ENCODE measurements at places on chromosomes 1 and 21.

- no peak for DNase-seq
These were observed 165.3 kb downstream of the TNFSF18 start for GRCh38 chr1:172885411-172885810.

DNA sequence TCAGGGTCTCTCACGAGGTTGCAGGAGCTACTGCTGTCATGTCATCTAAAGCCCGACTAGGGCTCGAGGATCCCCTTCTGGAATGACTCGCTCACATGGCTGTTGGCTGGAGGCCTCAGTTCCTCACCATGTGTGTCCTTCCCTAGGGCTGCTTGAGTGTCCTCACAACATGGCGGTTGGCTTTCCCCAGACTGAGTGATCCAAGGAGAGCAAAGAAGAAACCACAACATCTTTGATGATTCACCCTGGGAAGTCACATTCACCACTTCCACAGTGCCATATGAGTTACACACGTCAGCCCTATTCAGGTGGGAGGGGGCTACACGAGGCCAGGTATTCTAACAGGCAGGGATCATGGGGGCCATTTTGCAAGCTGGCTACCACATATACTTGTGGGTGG is 64.9 kb downstream of the FHAD1 start:
- DNase-seq: no peak

GRCh38 chr1:163863731-163864130 is 542.0 kb downstream of the NUF2 start:
- no peak for DNase-seq

GRCh38 chr21:42040411-42041180 is 30.4 kb upstream of the ZBTB21 start:
- no peak for DNase-seq

- DNase-seq: no peak
These were observed 7.4 kb upstream of the EXTL1 start for GRCh38 chr1:26014179-26014578.

DNA sequence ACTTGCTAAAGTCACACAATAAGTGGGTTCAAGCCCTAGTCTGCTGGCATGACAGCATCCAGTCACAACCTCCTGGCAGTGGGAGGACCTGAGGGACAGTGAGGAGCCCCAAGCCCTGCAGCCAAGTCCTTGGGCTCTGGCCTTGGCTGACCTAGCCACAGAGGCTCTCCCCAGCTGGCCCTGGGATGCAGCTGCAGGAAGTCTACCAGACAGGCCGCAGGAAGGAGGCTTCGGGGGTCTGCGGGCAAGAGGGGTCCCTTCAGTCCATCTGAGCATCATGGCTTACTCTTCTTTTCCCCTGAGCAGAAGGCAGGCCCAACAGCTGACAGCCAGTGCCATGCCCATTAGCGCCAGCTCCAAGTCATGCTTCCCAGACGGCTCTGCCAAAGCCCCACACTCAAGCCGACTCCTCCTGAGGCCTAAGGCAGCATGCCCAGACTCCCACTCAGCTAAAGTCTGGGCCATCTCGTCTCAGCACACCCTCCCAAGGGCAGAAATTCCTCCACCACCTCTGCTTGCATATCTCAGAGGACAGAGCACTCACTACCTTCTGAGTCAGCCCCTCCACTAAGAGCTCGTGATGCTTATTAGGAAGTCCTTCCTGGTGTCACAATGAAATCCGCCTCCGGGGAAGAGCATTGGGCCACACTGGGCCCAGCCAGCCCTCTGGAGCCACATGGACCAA is 20.1 kb downstream of the SLC1A7 start:
- DNase-seq: no peak

- DNase-seq: no peak
These were observed 29.1 kb downstream of the FHAD1 start for GRCh38 chr1:15275921-15276683.

- peak; percentile 60 for DNase-seq
These were observed 12.1 kb downstream of the EPHA10 start for GRCh38 chr1:37752583-37753471.

- DNase-seq: no peak
These were observed 9.8 kb upstream of the CR1 start for GRCh38 chr1:207486198-207486597.

DNA sequence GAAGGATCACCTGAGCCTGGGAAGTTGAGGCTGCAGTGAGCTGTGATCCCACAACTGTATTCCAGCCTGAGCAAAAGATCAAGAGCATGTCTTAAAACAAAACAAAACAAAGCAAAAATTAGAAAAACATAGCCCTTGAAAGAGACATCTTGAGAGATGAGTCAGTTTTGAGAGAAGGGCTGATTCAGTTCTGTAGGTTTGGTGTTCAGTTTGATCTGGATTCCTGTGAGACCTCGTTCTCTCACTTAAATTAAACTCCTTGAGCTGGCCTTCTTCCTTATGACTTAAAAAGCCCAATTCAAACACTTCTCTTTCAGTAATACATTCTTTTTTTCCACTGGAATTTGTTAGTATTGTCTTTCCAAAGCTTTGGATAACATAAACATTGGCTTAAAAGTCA is 164.2 kb downstream of the NRIP1 start:
- DNase-seq: no peak

DNA sequence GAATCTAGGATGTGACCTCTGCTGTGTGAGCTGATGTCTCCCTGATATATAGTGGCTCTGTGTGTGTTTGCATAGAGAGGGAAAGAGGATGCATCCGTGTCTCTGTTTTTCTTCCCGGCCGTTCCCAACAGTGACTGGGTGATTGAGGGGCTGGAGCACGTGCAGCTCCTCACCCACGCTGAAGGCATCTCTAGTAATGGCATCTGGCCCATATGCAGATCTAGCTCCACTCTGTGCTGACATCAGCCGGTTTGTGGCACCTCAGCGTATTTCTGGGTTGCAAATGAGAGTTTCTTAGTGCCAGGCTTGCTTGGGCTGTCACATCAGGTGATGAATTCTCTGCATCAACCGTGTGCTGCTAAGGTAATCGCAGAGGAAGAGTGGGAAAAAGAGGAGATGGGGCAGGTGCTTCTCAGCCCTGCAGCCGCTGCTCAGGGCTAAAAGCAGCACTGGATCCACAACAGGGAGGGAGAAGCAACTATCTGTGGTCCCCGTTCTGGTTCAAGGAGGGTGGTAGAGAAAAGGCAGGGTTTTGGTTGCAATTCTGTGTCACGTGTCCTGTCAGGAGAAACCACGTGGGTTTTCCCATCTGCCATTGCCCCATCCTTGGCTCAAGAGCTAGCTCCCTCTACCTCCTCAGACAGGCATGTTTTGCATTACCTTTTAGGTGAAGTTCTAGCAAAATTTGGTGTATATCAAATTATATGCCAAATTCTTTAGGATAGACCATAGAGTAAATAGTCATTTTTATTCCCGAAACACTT is 282.9 kb downstream of the PBX1 start:
- DNase-seq: peak; percentile 7

DNA sequence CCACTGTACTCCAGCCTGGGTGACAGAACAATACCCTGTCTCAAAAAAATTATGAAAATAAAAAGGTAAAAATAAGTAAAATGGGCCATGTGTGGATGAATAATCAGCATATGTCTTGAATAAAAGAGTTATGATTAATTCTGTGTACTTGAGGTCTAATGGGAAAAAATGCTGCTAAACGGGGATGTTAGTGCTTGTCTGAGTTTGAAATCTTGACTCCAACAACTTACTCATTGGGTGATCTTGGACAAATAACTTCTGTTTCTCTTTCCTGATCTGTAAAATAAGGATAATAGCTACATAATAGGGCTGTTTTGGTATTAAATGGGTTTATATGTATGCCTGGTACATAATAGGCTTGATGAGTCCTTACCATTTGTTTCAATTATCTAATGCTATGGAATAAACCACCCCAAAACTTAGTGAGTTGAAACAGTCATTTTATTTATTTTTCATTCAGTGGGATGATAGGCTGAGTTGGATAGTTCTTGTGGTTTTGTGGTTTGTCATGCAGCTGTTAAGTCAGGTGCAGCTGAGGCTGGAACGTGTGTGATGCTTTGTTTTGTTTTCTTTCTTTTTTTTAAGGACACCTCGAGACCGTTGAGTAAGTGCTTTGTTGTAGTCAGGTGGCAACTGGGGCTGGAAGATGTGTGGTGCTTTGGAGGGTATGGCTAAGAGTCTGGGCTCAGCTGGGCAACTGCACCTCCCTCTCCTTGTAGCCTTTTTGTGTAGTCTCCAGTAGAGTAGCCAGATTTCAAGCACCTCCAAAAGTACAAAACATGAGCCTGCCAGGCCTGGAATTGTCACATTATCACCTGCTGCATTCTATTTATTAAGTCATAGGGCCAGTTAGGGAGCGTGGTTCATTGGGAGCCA is 4.9 kb downstream of the MDM4 start:
- no peak for DNase-seq

GRCh38 chr1:10591010-10591409 is 116.3 kb downstream of the PEX14 start:
- no peak for DNase-seq

GRCh38 chr1:224784265-224785039 is 145.0 kb upstream of the DNAH14 start:
- DNase-seq: no peak

DNA sequence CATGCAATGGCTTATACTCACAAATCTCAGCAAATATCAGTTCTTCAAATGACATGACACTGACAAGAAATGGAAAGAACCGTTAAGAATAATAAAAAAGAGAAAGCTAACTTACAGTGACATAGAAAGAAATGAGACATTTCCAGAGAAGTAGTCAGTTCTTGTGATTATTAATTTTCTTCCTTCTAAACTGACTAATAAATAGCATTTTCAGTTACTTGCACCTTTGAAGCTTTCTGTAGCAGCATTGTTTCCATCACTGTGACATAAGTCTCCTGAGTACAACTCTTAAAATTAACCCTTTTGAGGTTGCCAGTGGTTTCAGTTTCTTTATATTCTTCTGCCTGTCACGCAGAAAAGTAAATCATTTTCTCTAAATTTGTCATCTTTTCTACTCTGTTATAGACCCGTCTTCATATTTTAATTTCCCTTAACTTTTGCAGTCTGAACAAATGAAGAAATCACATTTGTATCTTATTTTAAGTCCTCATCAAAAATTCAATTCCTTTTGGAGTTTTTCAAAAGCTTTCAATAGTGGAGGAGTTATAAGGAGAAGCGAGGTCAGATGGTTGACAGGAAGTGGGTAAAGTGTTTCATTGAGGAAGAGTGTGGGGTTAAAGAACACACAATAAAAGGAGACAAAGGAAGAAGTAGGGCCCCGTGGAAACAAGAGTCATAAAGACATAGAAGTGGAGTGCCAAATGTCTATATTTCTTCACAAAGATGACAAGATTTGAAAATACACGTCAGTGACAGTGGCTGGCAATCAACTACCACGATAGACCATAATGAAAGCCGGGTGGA is 57.9 kb upstream of the S1PR1 start:
- no peak for DNase-seq

DNA sequence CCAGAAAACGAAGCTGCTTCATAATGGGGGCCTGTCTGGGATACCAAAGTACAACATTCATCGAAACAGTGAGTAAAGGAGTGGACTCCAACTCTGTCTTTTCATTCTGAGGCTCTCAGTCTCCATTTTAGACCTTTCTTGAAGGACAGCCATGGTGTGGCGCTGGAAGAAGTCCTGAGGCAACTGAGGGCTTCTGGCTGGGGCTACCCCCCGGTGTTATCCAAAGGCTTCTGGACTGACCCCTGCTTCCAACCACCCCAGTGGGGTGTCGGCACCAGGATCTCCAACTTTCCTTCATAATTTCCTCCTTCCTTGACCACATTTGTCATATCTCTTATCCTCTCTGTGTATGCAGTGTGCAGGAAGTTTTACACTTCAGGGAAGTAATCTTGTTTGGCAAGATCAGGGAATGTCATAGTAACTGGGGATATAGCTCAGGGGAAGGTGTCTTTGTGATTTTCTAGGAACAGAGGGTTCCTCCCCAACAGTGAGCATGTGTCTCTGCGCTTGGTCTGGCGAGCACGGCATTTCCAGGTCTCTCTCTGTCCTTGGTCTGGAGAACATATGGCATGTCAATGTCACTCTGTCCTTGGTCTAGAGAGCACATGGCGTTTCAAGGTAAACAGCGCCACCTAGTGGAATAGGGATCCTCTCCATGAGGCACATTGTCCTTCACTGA is 19.4 kb upstream of the BSDC1 start:
- peak; percentile 27 for DNase-seq

GRCh38 chr1:91124989-91125417 is 103.2 kb upstream of the ZNF644 start:
- no peak for DNase-seq

- no peak for DNase-seq
These were observed 53.3 kb upstream of the GJA8 start for GRCh38 chr1:147849098-147849895.

- DNase-seq: no peak
These were observed 15.9 kb upstream of the PRDM15 start for GRCh38 chr21:41894922-41895557.

DNA sequence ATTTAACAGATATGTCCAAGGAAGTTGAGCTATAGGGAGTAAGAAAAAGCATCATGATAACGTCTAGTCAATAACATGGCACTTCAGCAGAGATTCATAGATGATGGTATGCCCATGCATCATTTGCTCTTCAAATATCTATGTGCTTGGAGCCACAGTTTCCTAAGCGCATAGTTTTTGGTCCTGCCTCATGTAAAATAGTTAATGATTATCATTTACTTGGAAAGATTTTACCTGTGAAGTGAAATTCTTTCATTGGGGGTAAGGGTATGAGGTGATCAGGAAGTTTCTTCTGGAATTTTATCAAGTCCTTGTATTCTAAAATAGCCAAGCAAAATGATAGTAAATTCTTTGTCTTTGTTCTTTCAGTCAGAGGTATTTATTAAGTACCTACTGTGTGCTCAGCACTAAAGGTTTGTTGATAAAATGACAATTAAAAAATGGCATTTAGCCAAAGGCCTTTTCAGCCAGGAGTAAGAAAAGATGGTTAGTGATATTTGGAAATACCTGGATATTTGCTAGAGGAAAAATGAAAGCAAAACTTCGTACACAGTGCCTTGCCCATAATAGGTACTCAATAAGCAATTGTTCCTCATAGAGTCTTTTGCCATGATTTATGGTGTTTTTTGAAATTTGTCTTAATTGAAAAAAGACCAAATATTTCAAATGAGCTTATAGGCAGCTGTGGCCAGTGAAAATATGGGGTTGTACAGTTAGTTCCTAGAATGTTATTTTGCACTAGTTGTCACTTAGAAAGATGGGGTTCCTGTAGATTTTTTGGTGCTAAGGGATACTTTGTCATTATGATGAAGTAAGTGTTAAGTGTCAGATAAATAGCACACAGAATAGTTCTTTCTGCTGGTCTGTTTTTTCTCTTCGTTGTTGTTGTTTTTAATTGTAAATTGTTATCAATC is 13.1 kb downstream of the PDIK1L start:
- no peak for DNase-seq

DNA sequence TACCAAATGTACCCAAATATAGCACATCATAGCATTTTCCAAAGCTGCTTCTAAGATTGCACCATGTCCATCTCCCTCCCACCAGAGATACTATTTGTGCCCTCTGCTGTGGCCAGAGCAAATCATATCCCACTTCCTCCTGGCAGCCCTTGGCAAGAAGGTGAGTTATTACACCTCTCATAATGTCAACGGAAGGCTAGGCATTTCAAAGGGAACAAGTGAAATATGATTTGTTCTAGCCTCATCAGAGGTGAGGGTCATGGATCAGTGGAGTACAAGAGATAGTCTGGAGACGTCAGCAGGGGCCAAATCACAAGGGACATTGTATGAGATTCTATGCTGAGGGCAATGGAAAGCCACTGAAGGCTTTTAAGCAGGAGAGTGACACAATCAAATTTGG is 90.2 kb upstream of the BCAR3 start:
- DNase-seq: no peak
